ENCODE measurements at places on chromosomes 13 and 19.

DNA sequence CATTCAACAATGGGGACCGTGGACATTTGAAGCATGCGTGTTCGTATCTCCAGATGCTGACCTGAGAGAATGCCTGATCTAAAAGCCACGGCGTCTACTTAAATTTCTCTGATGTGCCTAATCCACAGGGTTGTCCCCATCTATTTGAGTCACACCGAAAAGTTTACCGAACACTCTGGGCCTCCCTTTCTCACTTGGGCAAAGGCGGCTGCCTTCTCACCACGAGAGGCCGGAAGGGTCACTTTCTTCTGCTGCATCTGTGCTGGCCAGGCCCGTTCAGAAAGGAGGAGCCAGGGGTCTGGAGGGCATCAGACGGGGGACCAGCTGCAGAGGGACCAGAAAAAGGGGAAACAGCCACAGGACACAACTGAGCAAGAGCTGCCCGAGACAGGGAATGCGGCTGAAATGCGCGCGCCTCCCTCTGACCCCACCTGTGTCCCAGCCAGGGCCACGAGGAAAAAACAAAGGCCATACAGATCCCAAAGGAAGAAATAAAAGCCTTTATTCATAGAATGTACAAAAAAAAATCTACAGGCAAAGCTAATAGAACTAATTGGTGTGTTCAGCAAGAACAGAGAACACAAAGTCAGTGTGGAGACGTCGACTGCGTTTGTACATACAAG lies 71.3 kb upstream of the C13orf46 start:
- no peak for DNase-seq

GRCh38 chr13:48874165-48874564 lies 101.5 kb upstream of the FNDC3A start:
- DNase-seq: no peak

DNA sequence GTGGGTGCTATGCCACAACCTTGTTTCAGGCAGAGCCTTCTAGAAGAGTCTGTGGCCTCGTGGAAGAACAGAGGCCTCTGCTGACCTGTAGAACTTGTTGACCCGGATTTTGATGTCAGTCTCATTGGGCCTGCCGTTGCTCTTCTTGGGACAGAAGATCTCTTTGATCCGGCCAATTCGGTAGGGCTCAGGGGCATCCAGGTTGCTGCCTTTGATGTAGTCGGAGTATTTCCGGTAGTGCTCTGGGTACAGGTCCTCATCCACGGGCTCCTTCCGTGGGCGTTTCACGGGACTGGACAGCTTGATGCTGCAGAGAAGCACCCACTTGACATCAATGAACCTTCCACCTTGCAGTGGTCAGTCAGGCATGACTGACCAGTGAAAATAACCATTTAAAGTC lies 24.0 kb upstream of the EIF3G start:
- DNase-seq: no peak

DNA sequence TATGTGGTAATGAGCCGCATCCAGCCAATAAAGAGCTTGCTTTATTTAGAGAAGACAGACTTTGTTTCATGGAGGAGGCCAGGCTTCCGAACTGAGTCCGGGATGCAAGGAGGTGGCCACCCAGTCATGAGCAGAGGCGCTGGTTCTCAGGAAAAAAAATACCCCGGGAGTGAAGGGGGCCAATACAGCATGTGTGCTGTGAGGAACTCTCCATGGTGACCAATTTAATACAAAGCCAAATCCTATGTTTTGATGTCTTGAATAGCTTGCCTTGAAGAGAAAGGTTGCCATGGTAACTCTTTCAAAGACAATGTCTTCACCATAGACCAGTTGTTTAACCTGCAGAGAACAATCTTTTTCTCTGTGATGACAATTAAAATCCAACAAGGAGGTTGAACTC lies 43.4 kb upstream of the PDCD5 start:
- DNase-seq: no peak

DNA sequence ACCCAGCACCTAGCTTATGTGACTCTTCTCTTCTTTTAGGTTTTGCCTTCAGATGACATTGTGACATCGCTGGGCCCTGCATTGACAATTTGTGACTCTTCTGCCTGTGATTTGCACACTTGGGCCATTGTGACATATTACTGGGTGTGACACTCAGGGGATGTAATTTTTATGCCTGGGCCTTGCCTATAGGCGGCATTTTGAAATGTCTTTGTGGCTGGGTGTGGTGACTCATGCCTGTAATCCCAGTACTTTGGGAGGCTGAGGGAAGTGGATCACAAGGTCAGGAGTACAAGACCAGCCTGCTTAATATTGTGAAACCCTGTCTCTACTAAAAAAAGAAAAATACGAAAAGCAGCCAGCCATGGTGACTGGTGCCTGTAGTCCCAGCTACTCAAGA lies 28.4 kb upstream of the ZNF681 start:
- DNase-seq: no peak

GRCh38 chr19:32201211-32201610 lies 144.2 kb upstream of the ZNF507 start:
- no peak for DNase-seq

- no peak for DNase-seq
Observed at GRCh38 chr19:58325311-58326022, 1.3 kb upstream of the ZSCAN22 start.

- no peak for DNase-seq
Observed at GRCh38 chr19:1840541-1841115, 7.7 kb downstream of the REXO1 start.

- DNase-seq: no peak
Observed at GRCh38 chr13:36142735-36143134, 11.6 kb upstream of the DCLK1 start.

DNA sequence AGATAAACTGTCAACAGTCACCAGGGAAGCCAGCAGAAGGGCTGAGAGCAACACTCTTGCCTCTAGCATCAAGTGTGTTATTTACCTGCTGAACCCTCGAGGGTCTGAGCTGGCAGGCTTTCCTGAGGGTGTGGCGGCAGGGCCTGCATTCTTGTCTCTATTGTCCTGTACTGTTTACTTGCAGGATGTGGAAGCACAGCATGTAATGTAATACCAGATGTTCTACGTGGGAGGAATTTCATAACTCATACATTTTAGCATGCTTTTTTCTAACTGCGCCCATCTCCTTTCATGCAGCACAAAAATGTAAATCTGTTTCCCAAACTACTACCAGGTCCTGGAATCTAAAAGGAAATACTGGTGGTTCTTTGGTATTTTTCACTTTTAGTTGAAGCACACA lies 153.1 kb downstream of the RGCC start:
- DNase-seq: no peak

DNA sequence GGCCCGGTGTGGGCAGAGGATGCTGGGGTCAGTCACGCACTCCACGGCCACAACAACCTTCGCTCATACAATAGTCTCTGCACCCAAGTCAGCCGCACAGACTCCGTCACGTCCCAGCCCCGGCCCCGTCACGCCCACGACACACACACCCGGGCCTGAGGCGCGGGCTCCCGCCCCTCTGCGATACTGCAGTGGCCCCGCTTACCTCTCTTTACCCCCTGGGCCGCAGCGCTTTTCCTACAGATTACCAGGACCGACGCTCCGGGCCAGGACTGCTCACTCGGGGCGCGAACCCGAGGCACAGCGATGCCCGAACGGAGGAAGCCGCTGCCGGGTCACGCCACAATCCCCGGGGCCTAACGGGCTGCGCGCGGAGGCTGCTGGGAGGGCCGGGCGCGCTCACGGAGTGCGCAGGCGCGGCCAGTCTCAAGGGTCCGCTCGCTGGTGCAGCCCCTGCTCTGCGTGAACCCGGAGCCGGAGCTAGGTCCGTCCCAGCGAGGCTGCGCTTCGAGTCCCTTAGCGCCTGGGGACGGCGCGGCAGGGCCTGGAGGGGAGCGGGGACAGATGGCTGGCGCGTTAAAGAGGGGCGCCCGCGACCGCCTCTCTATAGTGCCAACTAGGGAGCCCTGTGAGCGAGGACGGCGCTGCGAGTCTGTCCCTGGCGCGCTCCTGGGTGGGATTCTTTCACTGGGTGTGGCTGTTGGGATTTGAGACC lies at the start of gene ZFP82:
Gene ZFP82, minus strand, starts transcription at position 358 of the 715 bp plus-strand sequence. CDS start 8,855 bp downstream, outside the sequence.
- DNase-seq: peak; percentile 86

DNA sequence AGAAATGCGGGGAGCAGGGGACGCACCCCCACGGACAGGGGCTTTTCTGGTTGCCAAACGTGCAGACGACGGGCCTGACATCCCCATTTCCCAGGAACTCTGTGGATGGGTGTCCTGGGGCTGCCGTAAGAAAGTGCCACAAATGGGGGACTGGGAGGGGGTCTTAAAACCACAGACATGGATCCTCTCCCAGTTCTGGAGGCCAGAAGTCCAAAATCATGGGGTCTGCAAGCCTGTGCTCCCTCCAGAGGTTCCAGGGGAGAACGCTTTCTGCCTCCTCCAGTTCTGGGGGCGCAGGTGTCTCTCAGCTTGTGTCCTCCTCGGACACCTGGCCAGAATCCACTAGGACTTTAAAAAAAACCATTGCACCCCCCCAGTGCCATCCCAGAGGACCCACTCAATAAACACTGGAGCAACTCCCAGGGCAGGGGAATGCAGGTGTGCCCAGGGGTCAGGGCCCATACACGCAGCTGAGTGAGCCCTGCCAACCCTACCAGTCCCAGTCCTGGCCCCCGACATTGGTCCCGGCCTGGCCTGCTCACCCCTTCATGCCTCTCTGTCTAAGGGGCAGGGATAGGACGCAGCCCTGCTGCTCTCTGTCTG lies 103.9 kb downstream of the GADD45B start:
- DNase-seq: no peak

DNA sequence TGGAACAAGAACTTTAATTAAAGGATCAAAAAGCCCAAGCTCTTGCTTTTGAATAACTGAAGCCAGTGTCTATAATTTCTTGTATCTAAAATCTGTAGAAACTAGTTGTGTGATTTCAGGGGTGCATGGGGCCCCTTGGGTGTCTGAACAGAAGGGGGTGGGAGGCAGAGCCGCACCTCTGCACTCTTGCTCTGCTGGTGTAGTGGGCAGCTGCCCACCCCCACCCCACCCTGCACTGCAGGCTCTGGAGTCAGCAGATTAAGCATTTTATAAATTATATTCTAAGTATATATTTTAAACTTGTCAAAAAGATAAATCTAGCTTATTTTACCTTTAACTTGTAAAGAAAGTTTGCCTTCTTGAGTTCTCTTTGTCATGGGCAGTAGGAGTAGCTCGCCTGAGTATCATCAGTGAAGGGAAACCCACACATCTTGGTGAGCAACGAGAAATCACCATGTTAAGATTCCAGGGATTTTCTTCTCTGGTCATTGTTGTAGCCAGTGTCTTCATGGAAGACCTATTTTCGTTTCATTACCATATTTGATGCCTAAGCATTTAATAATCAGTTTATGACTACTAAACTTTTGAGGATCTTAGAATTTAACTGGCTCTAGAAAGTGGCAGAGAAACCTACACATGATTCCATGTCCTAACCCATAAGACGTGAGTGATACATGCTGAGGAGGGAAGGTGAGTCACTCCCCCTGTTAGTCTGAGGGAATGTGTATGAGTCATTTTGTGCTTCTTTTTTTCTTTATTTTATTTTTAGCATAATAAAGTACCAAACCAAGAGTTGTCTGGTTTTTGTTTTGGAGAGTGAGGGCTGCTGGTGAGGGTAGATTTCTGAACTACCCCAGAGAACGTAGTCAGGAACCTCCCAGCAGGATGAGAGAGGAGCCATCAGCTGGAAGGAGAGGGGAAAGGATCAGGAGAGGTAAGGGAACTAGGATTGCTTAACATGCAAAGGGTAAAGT lies 7.7 kb downstream of the UBE2L5 start:
- no peak for DNase-seq

DNA sequence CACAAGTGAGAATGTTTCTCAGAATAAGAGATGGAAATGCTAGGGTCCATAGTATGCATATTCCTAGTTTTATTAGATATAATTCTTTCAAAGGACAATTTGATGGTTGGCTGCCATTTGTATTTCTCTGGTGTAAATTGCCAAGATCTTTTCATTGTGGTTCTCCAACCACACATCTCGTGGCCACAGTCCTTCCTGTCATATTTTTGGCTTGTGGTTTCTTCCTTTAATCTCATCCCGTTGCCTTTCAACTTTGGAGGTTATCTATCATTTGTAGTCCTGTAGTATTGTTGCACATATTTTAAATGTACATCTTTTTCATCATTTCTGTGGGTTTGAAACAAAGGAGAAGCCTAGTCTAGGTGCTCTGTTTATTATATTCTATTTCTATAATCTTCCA lies 61.2 kb downstream of the WASF3 start:
- no peak for DNase-seq

GRCh38 chr13:113356596-113356995 lies 7.3 kb downstream of the GRTP1 start:
- no peak for DNase-seq

DNA sequence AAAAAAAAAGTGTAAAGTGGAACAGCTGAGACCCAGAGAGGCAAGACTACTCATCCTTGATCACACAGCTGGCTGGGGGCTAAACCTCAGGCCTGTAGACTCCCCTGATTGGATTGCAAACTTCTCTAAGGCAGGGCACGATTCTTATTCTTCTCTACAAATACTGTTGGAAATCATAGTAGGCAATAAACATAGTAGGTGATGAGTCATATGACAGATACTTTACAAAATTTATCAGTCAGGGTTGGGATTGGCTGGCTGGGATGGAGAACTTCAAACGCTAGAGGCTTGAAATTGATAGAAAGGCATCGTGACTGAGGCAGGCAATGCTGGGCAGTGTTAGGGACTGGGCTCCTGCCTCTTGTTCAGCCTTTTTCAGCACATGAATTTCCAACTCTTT lies 5.9 kb upstream of the MATK start:
- no peak for DNase-seq

DNA sequence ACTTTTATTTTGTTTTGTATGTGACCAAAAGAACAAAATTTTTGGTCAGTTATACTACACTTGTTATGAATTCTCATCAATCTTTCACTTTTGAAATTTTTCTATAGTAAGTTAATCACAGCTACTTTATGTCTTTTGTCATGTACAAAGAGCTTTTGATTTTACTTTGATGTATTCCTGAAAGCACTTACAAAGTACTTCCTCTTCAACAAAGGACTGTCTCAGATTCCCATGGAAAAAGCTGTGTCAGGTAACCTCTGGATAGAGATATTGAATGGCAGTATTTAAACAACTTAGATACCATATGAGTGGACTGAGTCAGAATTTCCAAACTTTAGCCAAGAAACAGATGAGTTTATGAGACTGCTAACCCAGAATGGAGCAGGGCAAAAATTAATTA lies 689.3 kb upstream of the ATXN8OS start:
- no peak for DNase-seq

DNA sequence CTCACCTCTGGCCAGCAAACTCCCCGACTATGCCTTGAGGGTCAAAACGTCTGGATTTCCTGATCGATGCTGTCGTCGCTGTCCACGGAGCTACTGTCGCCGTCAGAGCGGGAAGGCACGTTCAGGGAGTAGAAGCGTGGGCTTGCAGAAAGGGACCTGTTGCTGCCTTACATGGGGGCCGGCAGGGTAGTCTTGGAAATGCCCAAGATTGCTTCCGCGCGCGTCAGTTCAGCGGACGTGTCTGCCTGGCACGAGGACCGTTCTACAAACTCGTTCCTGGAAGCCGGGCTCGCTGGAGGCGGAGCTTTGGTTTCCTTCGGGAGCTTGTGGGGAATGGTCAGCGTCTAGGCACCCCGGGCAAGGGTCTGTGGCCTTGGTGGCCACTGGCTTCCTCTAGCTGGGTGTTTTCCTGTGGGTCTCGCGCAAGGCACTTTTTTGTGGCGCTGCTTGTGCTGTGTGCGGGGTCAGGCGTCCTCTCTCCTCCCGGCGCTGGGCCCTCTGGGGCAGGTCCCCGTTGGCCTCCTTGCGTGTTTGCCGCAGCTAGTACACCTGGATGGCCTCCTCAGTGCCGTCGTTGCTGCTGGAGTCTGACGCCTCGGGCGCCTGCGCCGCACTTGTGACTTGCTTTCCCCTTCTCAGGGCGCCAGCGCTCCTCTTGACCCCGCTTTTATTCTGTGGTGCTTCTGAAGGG lies 15.4 kb downstream of the RB1 start:
- no peak for DNase-seq

Measured in SK-N-DZ (cell line).